ENCODE measurements at places on chromosomes 11 and 22.

GRCh38 chr11:134468796-134469195, 56.8 kb upstream of the B3GAT1 start:
- H3K4me1 ChIP-seq: no peaks in the 10 kb centered on the region
- H3K4me3 ChIP-seq: no peak overlapping the region
- no peaks in the 10 kb centered on the region for H3K36me3 ChIP-seq
- peaks cover 18% of the 10 kb centered on the region for H3K27me3 ChIP-seq

- H3K4me3 ChIP-seq: no peak overlapping the region
- no peak overlapping the region for H3K27ac ChIP-seq
- peaks cover 34% of the 10 kb centered on the region for H3K4me1 ChIP-seq
- H3K36me3 ChIP-seq: no peaks in the 10 kb centered on the region
- no peaks in the 10 kb centered on the region for H3K27me3 ChIP-seq
Observed at GRCh38 chr11:60345489-60345888, 18.4 kb downstream of the MS4A6E start.

DNA sequence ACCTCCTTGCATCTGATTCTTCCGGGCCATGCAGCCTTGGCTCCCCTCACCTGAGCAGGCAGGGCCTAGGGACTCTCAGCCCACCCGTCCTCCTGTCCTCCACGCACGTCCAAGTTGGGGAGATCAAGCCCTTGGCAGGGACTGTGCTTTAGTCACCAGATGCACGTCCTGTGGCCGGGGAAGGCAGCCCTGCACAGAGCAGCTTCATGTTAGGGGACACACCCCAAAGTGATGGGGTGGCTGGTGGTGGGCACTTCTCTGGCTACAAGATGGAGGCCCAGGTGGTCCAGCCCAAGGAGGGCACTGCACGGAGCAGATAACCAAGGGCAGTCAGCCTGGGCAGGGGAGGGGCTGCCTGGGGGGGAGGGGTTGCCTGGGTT, 1.2 kb downstream of the MUC5B start:
- no peak overlapping the region for H3K27ac ChIP-seq
- peaks cover 30% of the 10 kb centered on the region for H3K27me3 ChIP-seq
- no peaks in the 10 kb centered on the region for H3K36me3 ChIP-seq
- no peak for DNase-seq
- no peaks in the 10 kb centered on the region for H3K4me1 ChIP-seq

DNA sequence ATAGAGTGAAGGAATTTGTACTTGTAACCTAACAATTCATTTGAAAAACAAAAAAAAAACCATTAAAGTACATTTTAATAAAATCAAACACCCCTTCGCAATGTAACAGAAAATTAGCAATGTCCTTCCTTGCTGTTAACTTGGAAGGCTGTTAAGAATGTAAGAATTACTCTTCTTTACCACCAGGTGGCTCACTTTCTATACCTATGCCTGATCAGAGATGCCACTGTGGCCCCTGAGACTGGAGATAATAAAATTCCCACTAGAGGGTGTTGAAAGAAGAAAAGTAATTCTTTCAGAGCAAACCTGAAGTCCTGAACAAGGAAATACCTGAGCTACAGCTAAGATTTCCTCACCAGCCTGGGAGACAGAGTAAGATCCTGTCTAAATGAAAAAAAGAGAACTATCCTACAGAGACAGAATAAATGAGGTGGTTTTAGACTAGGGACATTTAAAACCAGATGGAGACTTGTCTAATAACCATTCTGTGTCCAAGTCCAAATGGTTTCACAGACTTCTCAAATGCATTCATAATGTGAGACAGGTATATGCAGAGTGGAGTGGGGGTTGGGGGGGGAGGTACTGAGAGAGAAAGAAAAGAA, 1089.3 kb downstream of the FAM181B start:
- H3K4me3 ChIP-seq: no peak overlapping the region
- H3K36me3 ChIP-seq: no peaks in the 10 kb centered on the region

DNA sequence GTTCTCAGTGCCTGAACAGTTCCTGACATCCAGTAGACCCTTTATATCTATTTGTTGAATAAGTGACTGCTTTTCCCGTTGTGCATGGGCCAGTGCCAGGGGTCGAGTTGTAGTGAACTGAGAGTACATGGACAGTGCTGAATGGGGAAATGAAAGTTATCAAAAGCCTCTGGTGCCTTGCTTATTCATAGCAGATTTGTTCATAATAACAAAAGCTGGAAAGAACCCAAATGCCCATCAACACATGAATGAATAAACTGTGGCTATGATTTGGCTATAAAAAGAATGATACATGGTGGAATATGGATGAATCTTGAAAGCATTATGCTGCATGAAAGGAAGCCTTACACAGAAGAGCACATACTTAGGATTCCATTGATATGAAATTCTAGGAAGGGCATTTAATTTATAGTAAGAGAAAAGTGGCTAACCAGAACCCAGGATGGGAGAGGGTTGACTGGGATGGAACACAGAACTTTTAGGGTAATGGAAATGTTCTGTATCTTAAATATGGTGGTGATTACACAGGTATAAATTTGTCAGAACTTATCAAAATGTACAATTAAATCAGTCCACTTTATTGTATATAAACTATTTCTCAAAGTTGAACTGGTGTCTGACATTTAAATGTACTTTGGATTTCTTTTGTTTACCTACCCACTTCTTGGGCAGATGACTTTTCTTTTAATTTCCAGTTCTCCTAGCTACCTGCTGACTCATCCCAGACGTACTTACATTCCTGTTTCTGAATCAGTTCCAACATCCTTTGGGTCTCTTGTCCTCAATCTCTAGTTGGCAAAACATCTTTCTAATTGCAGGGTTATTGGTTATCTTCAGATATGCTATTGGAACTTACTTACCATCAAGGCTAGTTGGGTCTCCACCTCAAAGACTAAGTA, 42.8 kb downstream of the PACS1 start:
- H3K27ac ChIP-seq: peak overlapping the region; percentile 93
- peak overlapping the region; percentile 75 for H3K4me3 ChIP-seq
- H3K36me3 ChIP-seq: peaks cover 12% of the 10 kb centered on the region
- H3K27me3 ChIP-seq: no peaks in the 10 kb centered on the region
- peaks cover 89% of the 10 kb centered on the region for H3K4me1 ChIP-seq
- DNase-seq: no peak

DNA sequence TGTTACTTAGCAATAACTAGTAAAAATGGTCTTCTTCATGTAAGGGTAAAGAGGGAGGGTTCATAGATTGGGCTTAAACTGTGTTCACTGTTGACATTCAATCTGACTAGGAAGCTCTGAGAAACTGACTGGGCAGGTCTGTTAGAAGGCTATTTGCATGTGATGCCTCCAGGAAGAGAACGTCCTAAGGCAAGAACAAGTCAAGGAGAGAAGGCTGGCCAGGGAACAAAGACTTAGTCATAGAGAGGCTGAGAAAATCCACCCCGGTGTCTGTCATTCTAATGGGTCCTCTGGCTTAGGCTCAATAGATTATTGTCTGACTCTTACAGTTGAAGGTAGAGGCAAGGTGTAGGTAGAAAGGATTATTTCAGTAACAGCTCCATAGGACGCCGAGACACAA, 50.3 kb upstream of the CD44 start:
- peak overlapping the region; percentile 93 for H3K27ac ChIP-seq
- no peaks in the 10 kb centered on the region for H3K27me3 ChIP-seq
- H3K36me3 ChIP-seq: no peaks in the 10 kb centered on the region
- DNase-seq: no peak

- no peaks in the 10 kb centered on the region for H3K36me3 ChIP-seq
- peaks cover 8% of the 10 kb centered on the region for H3K27me3 ChIP-seq
- H3K4me1 ChIP-seq: peaks cover 4% of the 10 kb centered on the region
- no peak overlapping the region for H3K4me3 ChIP-seq
- no peak for DNase-seq
Observed at GRCh38 chr11:12122083-12122482, 11.7 kb downstream of the MICAL2 start.

Data from stimulated activated naive B cell treated with anti-CD40 and anti-IgM and Interleukin-4, amounts not matched to agents 10 μg/mL and 1 μg/mL and 100 μg/mL, for 72 hours (primary cell).